ENCODE measurements at places on chromosomes 12 and 14.
A peak's percentile ranks its signal among the peaks of the same experiment; 100 is the strongest.

- DNase-seq: no peak
Observed at GRCh38 chr12:49707812-49708147, 575 bp upstream of the FMNL3 start.

- no peak for DNase-seq
Observed at GRCh38 chr14:84085493-84085892, 1444.5 kb upstream of the FLRT2 start.

DNA sequence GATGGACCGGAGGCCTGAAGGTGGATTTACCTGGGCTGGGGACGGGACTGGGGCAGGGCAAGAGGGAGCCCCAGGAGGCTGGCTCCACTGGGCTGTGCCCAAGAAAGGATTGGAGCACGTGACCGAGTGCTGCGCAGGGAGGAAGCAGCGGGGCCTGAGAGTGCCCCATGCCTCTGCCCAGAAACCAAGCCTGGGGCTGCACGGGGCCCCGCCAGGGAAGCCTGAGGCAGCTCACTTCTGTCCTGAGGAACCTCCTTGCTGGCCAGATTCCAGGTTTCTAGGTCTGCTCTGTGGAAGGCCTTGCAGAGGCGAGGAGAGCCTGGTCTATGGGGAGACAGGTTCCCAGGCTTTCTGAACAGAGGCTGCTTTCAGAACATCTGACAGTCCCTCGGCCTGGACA, 10.4 kb downstream of the NGB start:
- no peak for DNase-seq

- DNase-seq: no peak
Observed at GRCh38 chr14:95835121-95835730, 41.4 kb upstream of the TUNAR start.

DNA sequence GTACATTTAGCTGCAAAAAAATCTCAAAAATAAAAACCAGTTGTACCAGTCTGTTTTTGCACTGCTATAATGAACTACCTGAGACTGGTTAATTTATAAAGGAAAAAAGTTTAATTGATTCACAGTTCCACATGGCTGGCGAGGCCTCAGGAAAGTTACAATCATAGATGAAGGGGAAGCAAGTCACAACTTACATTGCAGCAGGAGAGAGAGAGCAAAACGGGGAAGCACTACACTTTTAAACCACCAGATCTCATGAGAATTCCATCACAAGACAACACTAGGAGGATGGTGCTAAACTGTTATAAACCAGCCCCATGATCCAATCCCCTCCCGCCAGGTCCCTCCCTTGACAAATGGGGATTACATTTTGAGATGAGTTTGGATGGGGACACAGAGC, 186.0 kb downstream of the TMTC3 start:
- no peak for DNase-seq

DNA sequence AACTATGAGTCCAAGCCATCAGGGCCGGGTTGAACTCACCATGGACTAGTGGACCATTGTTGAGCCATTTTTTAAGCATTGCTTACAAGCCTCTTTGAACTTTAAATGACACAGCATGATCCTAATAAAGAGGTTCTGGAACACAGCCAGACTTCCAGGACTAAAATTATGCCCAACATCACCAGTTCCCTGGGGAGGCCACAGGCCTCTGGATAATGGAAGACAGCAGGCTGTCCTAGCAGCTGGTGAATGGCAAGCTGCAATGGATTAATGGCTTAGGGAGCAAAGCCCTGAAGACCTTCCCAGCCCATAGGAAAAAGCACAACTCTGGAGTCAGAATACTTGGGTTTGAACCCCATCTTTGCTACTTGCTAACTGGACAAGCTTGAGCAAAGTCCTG, 71.3 kb downstream of the FLRT2 start:
- no peak for DNase-seq

- DNase-seq: peak; percentile 72
Observed at GRCh38 chr12:108618079-108618952, 15.4 kb downstream of the SELPLG start.

GRCh38 chr14:20830831-20831230, 28.2 kb upstream of the RNASE1 start:
- no peak for DNase-seq

- no peak for DNase-seq
Observed at GRCh38 chr12:101698800-101699347, 1.4 kb downstream of the CHPT1 start.

DNA sequence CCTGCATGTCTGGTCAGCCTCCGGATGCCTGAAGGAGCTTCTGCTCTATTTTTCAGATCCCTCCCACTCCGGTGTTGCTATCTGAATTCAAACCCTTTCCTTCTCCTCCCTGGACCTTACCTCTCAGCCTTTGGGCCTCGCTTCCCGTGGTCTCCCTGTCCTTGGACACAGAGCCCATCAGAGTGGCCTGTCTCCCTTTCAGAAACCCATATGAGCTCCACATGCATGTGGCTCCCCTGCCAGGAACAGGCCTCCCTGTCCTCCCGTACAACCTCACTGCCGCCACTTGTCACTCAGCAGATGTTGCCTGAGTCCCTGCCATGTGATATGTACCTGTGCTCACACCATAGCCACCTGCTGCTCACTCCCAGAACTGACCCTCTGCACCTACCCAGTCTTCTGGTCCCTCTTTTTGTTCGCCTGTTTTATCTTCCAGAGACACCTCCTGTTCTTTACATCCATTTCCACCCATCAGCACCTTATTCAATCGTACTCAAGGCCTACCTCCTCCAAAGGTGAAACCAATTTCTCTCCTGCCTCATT, 182.5 kb downstream of the ZFP36L1 start:
- DNase-seq: no peak

GRCh38 chr14:79473651-79474050, 737.7 kb downstream of the DIO2 start:
- no peak for DNase-seq

- no peak for DNase-seq
Observed at GRCh38 chr14:61396279-61396678, 74.9 kb downstream of the PRKCH start.

DNA sequence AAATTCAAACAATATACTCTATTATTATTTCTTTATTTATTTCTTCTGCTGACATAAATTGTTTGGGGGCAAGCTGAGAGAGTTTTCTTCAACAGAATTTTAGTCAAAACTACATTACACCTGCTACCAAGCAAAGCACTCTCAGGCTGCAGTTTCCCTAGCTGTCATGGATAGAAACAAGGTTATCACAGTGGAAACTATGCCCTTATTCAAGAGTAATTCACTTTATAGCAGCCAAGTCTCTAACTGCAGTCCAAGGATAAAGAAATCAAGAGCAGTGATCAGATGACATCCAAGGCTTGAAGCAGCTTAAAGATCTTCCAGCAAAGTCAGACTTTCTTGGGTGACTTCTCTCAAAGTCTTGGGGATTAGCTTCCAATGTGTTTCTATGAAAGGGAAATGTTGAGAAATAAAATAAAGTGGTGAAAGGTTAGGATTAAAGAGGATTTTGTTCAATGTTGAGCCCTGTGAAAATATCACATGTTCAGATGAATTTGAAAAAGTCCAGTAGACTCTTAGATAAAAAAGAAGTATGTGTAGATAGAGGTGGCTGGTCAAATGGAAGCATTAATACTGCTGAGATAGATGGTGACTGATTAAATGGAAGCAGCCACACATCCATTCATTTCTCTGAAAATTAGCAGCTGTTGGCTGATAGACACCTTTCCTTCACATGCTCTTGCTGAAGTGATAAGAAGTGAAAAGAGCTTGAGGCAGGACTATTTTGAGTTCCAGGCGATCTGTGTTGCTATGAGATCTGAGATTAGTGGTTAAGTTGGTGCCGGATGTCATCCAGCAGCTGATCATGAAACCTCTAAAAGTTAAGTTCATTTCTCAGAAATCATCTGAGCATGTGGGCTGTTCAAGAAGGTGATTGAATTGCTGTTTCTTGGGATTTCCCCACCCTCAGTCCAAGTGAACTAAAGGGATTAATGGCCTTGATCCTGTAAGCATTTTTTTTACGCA, 257.8 kb upstream of the BTG1 start:
- peak; percentile 14 for DNase-seq

- no peak for DNase-seq
Observed at GRCh38 chr12:46958053-46958452, 121.4 kb upstream of the PCED1B start.

DNA sequence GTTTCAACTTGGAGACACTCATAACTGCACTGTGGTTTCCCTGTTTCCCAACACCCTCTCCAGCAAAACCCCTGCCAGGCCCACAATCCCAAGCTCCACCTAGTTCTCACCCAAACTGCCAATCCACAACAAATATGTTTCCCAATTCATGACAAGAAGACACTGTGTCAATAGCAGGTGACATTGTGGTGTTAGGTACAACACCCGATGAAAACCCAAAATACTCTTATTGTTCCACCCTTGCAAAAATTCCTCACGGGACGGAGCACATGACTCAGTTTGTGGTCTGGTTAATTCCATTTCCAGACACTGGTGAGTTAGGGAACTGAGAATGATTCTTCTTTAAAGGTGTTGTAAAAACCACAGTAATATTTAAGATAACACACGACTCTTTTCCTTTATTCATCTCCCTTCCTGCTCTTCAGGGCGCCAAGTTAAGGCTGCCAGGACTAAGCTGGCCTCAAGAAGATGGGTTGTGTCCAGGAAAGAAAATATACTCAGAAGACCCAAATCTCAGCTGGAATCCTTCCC, 735.5 kb downstream of the MED13L start:
- no peak for DNase-seq

- no peak for DNase-seq
Observed at GRCh38 chr12:120703311-120703942, 6.8 kb upstream of the UNC119B start.

DNA sequence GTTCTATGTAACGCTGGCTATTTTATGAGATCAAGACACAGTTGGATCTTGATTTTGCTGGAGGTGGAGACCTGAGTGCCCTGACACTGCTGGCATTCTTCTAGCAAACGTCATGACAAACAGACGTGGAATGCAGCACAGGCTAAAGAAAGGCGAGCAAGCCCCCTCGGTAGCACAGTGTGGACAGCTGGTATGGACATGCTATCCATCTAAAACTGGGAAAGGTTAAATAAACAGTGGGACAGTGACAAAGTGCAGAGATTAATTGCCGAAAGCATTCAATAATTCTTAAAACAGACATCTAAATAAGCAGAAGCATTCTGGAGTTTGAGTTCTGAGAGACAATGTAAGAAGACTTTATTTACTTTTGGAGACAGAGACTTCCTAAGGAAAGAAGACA, 237.2 kb downstream of the FBXL14 start:
- no peak for DNase-seq
